Muscle of back (tissue), 13 donors: ENCODE measurements at places on chromosomes 2 and 18. TPM values are rescaled to one million over a fixed set of nuclear protein-coding genes. Genes with fewer than 3 reads are reported as not detected.

Gene ACTG2
- 6.6 TPM for polyA plus RNA-seq

Gene CNDP2
- 53.7 TPM for polyA plus RNA-seq

Gene NDC80
- 14.1 TPM for polyA plus RNA-seq

Gene CHRND
- 121 TPM for polyA plus RNA-seq

Gene HEATR5B
- 13.2 TPM for polyA plus RNA-seq

Gene ALLC
- polyA plus RNA-seq = 0.11 TPM

Gene ANKRD53
- polyA plus RNA-seq = 1.2 TPM

Gene THOC1
- polyA plus RNA-seq = 37.7 TPM

Gene ALPI
- polyA plus RNA-seq = not detected

Gene SNORC
- 1.3 TPM for polyA plus RNA-seq

Gene RFX8
- 2.8 TPM for polyA plus RNA-seq

Gene CRYGD
- not detected for polyA plus RNA-seq

Gene IL1R1
- 12.2 TPM for polyA plus RNA-seq

Gene STON1
- polyA plus RNA-seq = 8.9 TPM

Gene ZNF512
- polyA plus RNA-seq = 45.3 TPM

Gene NR4A2
- polyA plus RNA-seq = 1.9 TPM

Gene APCDD1
- 15.6 TPM for polyA plus RNA-seq

Gene CAMKMT
- 8.9 TPM for polyA plus RNA-seq

Gene RAB12
- polyA plus RNA-seq = 49.5 TPM

Gene FBXO15
- polyA plus RNA-seq = 0.60 TPM

Gene LBX2
- polyA plus RNA-seq = 0.76 TPM

Gene CDCA7
- polyA plus RNA-seq = 19.7 TPM

Gene EVX2
- not detected for polyA plus RNA-seq

Gene SP9
- 0.48 TPM for polyA plus RNA-seq

Gene CHN1
- polyA plus RNA-seq = 11.3 TPM

Gene MROH2A
- polyA plus RNA-seq = not detected

Gene TMEM178A
- 24.0 TPM for polyA plus RNA-seq

Gene ZC3H8
- polyA plus RNA-seq = 18.0 TPM

Gene IL1RL1
- 0.26 TPM for polyA plus RNA-seq

Gene RNF125
- polyA plus RNA-seq = 14.4 TPM

Gene FSHR
- 0.73 TPM for polyA plus RNA-seq

Gene TIA1
- polyA plus RNA-seq = 307 TPM

Gene NMS
- polyA plus RNA-seq = not detected

Gene SP140
- 1.9 TPM for polyA plus RNA-seq

Gene MARCO
- 0.83 TPM for polyA plus RNA-seq

Gene VPS4B
- polyA plus RNA-seq = 28.5 TPM

Gene EMX1
- polyA plus RNA-seq = not detected

Gene QPCT
- polyA plus RNA-seq = 6.9 TPM

Gene ANKRD62
- polyA plus RNA-seq = 0.08 TPM

Gene FOSL2
- 14.8 TPM for polyA plus RNA-seq

Gene SEC11C
- 9.4 TPM for polyA plus RNA-seq

Gene UGT1A4
- not detected for polyA plus RNA-seq

Gene IL1RN
- 2.2 TPM for polyA plus RNA-seq

Gene RPIA
- 22.9 TPM for polyA plus RNA-seq

Gene LIMS4
- polyA plus RNA-seq = 4.6 TPM
